NCI-H446 treated with DMSO at 0.1 percent for 48 hours (cell line): ENCODE measurements at places on chromosomes 6 and 20.

DNA sequence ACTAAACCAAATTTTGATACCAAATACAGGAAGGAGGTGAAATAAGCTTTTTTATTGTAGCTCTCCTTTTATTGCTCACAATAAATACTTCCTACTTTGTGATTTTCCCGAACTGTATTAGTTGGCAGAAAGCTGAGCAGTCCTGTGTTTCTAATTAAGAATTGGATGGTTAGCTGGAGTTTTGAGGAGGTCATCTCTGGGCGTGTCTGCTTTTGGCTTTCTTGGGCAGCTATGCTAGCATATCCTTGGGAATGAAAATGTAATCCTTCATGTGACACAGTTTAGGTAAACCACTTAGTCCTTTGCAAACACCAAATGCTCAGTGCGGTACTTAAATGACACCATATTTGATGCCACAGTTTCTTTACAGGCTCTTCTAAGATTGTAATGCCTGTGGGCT is 67.5 kb downstream of the MTHFD1L start:
- DNase-seq: no peak

GRCh38 chr20:64030371-64031134 is 5.4 kb upstream of the C20orf204 start:
- DNase-seq: no peak

- DNase-seq: no peak
These were observed 140.3 kb downstream of the NFATC2 start for GRCh38 chr20:51402201-51402600.

DNA sequence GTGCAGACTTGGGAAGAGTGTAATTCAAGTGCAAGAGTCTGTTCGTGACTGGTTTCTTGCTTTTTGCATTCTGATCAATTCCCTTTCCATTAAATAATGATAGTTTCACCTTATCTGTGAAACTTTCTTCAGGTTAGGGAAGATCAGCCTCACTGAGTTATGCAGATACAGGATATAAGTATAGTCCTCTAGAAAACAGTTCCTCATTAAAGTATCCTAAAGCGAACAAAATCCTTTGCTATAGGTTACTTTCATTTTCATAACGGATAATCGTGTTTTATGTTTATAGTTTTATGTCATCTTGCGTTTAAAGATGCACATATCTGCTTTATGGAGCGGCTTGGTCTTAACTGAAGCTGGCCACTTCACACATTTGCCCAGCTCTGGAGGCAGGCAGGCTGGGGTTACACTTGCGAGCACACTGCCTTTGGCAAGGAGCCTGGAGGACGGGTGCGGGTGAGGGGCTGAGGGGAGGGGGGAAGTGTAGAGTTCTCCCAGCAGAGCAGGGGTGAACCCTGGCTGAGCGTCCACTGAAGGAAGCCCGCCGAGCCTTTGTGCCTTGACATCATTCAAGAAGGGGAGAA is 123.5 kb upstream of the IFNGR1 start:
- DNase-seq: no peak
